ENCODE measurements at places on chromosomes 4 and X.

DNA sequence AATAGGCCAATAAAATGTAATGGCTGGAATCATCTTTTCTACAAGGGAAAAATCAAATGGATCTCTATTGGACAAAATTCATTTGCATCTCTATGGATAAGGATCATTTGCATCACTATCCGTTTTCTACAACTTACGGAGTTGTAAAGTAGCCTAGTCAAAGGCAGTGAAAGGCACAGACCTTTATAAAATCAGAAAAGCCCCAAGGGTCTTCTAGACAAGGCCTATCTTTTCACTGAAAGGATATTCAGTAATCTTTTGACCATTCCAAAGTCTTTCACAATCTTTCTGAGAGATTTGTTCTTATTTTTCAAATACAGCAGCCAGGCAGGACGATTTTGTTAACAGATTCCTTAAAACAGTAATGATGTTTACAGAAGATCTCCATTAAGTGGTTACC is 119.5 kb upstream of the JADE1 start:
- DNase-seq: no peak

DNA sequence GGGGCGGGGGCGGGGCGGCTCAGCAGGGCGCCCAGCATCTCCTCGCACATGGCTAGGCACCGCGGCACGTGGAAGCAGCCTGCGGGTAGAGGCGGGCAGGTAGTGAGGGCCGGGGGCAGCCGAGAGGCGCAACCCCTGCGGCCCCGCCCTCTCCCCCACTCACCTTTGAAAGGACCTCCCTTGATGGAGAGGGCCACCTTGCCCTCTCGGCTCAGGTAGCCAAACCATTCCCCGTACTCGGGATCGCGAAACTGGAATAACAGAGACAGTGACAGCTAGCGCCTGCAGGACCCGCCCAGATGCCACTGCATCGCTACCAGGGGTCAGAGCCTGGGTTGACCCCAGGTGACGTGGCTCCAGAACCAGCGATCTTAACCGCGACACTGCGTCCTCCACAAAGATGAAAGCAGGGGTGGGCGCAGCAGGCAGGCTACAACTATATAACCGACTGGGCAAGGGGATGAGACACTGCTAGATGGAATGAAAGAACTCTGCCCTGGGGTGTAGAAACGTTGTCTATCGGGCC is 552 bp upstream of the NAA10 start:
- no peak for DNase-seq

DNA sequence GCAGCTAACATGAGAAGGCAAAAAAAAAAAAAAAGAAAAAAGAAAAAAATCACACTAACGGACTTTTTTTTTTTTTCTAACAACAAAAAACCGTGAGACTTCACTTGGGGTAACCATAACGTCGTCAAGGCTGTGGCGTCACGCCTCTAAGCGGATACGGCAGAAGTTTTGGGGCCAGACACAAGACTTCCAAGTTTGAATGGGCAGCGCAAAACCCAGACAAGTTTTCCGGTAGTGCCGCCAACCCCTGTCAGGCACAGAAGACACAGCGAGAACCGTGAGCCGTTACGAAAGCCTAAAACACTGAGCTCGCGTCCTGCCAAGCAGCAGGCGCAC is 556 bp upstream of the SMARCA5 start:
- DNase-seq: no peak

- DNase-seq: peak; percentile 1
Observed at GRCh38 chr4:146520896-146521540, 722 bp downstream of the SLC10A7 start.

All from SIG-M5 (cell line).